ENCODE measurements at places on chromosomes 13 and 19. TPM values are rescaled to one million over a fixed set of nuclear protein-coding genes. Genes with fewer than 3 reads are reported as not detected.

GRCh38 chr13:107374038-107374437 is 806.1 kb upstream of the ARGLU1 start:
- DNase-seq: no peak
- H3K27ac ChIP-seq: no peak overlapping the region
- H3K4me3 ChIP-seq: no peak overlapping the region
- no peaks in the 10 kb centered on the region for H3K27me3 ChIP-seq

GRCh38 chr19:43622956-43623355 is 3.5 kb upstream of the ZNF428 start:
- no peak for DNase-seq
- peaks cover 17% of the 10 kb centered on the region for H3K4me1 ChIP-seq
- H3K36me3 ChIP-seq: no peaks in the 10 kb centered on the region
- no peak overlapping the region for H3K4me3 ChIP-seq
- H3K27me3 ChIP-seq: no peaks in the 10 kb centered on the region

GRCh38 chr19:46520616-46521015 is 24.9 kb upstream of the PNMA8B start:
- no peaks in the 10 kb centered on the region for H3K4me1 ChIP-seq
- H3K27ac ChIP-seq: no peak overlapping the region
- no peak overlapping the region for H3K4me3 ChIP-seq
- no peaks in the 10 kb centered on the region for H3K36me3 ChIP-seq
- no peak for DNase-seq
- H3K27me3 ChIP-seq: no peaks in the 10 kb centered on the region

DNA sequence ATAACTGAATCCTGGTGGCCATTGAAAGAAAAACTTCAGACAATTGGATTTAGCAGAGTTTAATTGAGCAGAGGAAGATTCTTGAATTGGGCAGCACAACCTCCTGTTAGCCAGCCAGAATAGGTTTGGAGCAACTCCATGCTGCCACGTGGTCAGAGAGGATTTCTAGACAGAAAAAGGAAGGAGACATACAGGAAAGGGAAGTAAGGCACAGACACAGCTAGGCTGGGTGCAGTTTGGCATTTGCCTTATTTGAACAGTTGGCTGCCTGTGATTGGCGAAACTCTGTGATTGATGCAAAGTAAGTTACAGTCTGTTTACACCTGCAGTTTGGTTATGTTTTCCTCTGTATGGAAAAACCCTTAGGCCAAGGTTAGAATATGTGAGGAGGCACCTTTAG is 85.8 kb upstream of the SPATA13 start:
- H3K4me1 ChIP-seq: peaks cover 18% of the 10 kb centered on the region
- peak; percentile 41 for DNase-seq
- H3K36me3 ChIP-seq: no peaks in the 10 kb centered on the region
- no peak overlapping the region for H3K4me3 ChIP-seq
- H3K27ac ChIP-seq: peak overlapping the region; percentile 76
- no peaks in the 10 kb centered on the region for H3K27me3 ChIP-seq

DNA sequence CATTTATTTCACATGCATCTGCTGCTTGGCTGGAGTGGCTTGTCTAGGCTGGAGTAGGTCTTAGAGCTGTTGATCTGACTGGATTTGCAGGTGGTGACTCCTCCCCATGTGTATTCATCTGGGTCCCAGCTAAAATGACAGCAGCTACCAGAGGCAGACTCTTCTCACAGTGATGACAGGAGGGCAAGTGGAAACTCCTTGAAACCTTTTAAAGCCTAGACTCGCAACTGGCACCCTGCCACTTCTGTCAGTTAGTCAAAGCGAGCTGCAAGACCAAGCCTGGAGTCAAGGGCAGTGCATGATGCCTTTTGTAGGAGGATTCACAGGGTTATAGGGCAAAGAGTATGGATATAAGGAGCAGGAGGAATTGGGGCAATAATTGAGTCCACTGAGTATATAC is 65.2 kb downstream of the TEX26 start:
- no peak overlapping the region for H3K4me3 ChIP-seq
- no peaks in the 10 kb centered on the region for H3K4me1 ChIP-seq
- H3K36me3 ChIP-seq: no peaks in the 10 kb centered on the region
- peak; percentile 71 for DNase-seq
- H3K27me3 ChIP-seq: no peaks in the 10 kb centered on the region

DNA sequence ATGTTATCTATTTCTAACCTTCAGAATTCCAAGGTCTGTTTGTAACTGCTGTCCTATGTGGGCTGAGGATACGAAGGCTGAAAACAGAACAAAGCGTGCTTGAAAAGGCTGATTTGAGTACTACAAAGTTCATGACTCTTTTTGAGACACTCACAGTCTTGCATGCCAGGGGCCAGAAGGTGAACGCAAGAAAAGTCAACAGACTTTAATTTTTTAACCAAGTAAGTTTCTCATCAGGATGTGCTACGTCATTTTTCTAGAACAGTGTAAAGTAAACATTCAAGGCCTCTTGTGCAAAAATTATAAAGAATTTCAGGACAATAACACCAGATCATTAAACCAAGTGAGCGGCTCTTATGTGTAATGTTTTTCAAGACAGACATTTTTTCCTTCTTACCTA is 163.5 kb downstream of the COG6 start:
- no peak overlapping the region for H3K27ac ChIP-seq
- DNase-seq: no peak
- H3K4me1 ChIP-seq: no peaks in the 10 kb centered on the region
- H3K27me3 ChIP-seq: no peaks in the 10 kb centered on the region

- DNase-seq: no peak
- no peaks in the 10 kb centered on the region for H3K36me3 ChIP-seq
- H3K4me1 ChIP-seq: no peaks in the 10 kb centered on the region
- no peak overlapping the region for H3K4me3 ChIP-seq
- H3K27me3 ChIP-seq: peaks cover 11% of the 10 kb centered on the region
Measured at GRCh38 chr19:51664997-51665396, 18.4 kb upstream of the SIGLEC14 start.

TFDP1 gene
- total RNA-seq: 34.8 TPM

APC2 gene
- total RNA-seq: 0.23 TPM

BICRA gene
- total RNA-seq: 1.8 TPM

ZNF813 gene
- 4.8 TPM for total RNA-seq

FFAR3 gene
- not detected for total RNA-seq

LPAR6 gene
- 50.2 TPM for total RNA-seq

CGB2 gene
- not detected for total RNA-seq

TMEM238 gene
- total RNA-seq: 2.9 TPM

TINCR gene
- total RNA-seq: 0.22 TPM

PABPC3 gene
- 0.06 TPM for total RNA-seq

CCL25 gene
- not detected for total RNA-seq
